ENCODE measurements at places on chromosomes 7 and 10.

DNA sequence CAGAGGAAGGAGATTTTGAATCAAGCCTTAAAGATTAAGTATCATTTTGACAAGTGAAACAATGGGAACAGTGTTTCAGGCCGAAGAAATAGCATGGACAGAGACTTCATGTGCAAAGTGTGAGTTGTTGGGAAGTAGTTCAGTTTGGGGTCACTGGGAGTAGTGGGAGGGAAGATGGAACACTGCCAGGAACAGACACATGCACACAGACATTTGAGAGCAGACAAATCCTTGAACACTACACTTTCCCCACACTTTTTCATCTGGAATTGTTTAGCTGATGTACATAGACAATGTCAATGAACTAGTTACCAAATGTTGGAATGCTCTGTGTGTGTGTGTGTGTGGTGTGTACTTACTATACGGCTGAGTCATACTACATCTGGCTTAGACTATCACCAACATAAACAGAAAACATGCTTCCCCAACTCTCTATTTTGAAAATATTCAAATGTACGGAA lies 52.4 kb upstream of the LRRC17 start:
- DNase-seq, result no peak

- DNase-seq, result no peak
Observed at GRCh38 chr10:121713486-121713885, 115.2 kb upstream of the FGFR2 start.

DNA sequence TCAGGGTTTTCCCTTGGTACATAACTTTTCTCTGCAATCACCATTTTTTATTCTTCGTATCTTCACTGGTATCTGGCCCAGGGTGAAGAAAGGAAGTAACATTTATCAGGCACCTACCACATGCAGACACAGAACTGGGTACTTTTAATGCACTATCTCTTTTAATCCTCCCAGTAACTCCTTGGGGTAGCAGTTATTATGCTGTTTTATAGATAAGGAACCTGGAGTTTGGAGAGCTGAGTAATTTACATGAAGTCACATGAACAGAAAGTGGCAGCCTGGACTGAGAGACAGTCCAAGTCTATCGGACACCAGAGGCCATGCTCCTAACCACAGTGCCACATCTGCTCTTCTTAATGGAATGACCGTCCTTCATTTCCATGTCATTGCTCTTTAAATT lies 117.1 kb upstream of the PODXL start:
- no peak for DNase-seq

- no peak for DNase-seq
Observed at GRCh38 chr10:77417359-77417758, 220.2 kb downstream of the KCNMA1 start.

DNA sequence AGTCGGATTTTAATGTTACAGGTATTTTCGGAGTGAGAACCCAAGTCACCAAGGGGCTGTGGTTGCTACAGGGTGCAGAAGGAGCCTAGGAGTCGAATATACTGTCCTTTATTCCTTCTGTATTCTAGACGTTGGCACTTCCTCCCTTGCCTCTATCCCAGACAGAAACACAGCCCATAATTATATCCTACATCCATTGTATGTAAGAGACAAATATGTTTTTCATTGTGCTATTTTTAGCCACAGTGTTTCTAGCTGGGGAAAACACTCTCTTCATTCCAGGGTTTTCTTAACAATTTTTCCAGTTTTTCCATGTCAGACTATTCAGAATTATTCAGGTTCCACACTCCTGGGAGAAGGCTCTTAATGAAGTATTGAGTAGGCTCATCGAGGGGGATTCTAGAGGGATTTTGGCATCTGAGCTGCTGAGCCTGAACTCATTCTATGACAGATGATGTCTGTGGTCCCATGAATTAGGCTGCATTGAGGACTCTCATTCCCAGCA lies 32.6 kb downstream of the KIAA1217 start:
- no peak for DNase-seq
